GM23338 (cell line): ENCODE measurements at places on chromosomes 7 and 10. TPM values are rescaled to one million over a fixed set of nuclear protein-coding genes. Genes with fewer than 3 reads are reported as not detected.
A peak's percentile ranks its signal among the peaks of the same experiment; 100 is the strongest.

Gene PDZD7
- 1.7 and 2.3 TPM in 2 replicates for total RNA-seq

DNA sequence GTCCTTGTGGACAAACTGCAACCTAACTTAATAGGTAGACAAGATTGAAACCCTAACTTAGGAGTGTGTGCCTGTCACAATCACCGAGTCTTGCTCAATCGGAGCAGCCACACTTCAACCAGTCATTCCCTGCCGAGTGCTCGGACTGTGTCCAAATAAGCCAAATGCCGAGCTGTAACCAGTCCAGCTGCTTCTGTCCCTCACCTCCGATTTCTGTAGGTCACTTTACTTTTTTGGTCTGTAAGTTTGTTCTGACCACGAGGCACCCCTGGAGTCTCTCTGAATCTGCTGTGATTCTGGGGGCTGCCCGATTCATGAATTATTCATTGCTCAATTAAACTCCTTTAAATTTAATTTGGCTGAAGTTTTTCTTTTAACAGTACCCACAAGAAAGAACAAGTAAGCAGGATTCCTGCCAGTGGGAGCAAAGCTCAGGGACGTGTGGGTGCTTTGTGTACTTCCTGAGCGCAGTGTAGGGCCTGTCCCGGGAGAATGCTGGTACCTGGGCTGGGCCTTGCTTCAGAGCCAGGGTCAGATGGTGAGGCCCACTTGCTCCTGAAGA is 140.1 kb downstream of the ACTR3B start:
- no peak for DNase-seq

DNA sequence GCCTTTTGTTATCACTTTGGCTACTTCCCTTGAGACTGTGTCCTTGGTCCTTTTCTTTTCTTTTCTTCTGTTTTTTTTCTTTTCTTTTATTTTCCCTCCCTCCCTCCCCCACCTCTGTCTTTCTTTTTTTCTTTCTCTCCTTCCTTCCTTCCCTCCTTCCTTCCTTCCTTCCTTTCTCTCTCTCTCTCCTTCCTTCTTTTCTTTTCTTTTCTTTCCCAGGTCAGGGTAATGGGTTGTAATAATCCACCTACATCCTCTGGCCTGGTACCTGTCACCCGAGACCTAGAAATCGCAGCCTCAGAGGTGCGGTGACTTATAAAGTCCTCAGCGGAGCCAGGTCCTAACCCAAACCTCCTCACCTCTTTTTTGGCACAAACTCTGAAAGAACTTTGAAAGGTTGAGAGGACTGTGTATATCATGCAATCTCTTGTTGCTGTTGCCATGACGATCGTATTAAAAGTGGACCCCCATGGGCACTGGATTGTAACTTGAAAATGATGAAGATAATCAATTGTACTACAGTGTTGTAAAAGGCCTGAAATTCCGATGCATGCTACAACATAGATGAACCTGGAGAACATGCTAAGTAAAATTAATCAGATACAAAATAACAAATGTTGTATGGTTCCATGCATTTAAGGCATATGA is 140.7 kb upstream of the AGK start:
- peak; percentile 27 for DNase-seq

DNA sequence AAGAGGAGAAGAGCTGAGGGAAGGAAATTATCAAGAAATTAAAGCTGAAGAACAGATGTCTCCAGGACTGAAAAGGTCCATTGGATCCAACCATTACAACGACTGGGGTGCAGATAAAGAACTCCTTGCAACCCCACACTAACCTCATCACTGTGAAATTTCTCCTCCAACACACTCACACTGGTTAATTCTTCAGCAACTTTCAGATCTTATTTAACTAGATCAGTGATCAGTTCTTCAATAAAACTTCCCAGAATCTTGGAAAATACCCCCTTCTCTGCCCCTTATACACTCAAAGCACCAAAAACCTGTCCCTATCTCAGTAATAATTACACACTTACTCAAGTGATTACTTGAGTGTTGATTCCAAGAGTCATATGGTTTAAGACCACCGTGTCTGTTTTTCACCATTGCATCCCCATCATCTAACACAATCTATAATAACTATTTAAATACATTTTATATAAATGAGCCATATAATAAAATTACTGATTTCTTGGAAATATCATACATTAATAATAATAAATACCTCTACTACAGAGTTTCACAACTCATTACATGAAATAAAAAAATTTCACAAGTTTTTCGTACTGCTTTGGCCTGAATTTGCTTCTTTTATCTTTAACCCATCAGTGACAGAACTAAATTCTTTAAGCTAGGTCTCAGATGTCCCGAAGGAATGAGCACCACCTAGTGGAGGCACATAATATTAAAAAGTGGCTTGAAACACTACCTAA is 123.7 kb downstream of the MPP7 start:
- peak; percentile 80 for DNase-seq

Gene LCOR
- 14.9 and 18.6 TPM in 2 replicates for total RNA-seq

GRCh38 chr7:64559206-64559605 is 3.7 kb downstream of the ZNF680 start:
- no peak for DNase-seq

- no peak for DNase-seq
Observed at GRCh38 chr7:148914208-148914777, 30.2 kb upstream of the EZH2 start.

GRCh38 chr7:156772725-156773124 is 120.3 kb downstream of the LMBR1 start:
- no peak for DNase-seq

DNA sequence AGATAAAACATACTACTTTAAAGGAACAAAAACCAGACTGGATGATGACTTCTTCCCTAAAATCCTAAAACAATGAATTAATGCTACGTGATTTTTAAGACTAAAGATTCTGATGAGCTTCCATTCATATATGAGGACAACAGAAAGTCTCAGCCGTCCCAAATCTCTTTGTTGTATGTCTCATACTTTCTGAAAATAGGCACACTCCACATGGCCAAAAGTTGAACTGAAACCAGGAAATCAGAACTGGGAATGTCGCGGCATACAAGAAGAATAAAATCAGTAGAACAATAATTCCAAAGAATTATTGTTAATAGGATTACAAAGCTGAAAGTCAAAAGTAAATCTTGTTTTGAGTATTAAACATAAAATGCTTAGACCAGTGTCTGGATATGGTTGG is 195.4 kb upstream of the GHITM start:
- DNase-seq = no peak

Gene ZNF107
- 51.0 and 55.3 TPM in 2 replicates for total RNA-seq

DNA sequence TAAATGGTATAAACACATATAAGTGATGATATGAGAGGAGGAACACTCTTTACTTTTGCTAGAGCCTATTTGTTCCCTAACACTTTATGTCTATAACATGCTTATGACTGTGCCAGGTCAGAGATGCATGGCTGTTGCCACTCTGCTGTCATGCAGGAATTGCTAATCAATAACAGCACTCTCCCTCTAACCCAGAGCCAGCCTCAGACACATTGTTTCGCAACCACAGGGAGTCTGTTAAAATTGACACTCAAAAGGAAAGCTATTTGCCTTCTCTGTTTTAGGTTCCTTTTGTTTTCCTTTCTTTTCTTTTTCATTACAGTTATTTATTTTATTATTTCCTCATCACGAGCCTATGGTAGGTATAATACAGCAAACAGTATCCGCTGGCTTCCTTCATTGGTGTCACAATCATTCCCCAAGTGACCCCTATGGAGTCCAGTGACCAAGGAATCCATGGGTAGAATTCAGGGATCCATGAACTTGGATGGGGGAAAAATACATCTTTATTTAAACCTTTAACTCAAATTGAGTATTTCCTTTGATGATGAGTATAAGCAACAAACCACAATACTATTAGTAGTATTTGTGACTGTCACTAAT is 6.8 kb downstream of the PON2 start:
- peak; percentile 41 for DNase-seq

DNA sequence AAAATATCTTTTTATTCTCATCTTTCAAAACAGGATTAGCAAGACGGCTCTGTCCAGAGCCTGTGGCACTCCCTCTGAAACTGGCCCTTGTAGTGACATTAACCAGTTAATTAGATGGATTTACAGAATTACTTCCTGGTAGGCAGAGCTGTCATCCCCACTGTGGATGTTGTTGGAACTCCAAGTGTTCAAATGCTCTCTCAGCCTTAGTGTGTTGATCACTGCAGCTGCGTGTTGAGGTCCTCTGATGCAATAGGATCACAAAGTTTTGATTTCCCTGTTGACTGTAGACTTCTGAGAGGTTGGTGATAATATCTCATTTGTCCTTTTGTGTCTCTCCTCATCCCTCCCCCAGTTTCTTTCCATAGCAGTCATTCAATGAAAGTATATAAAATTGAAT is 117.3 kb upstream of the CDK6 start:
- DNase-seq = peak; percentile 11

DNA sequence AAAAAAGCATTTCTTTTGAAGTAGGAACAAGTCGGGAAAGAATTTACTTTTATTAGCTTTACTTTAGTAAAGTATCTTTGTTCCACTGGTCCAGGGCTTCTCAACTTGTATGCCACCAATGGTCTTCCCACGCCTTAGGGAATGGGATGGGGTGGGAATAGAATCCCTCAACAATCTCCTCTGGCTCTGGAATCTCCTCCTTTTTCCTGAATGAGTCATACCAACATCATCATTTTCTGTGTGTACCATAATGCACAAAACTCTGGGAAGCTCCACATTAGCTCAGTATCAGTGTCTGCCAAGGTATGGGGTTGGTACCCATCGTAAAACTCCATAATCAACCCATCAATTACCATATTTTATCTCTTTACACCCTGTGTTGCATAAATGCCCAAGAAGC is 159.4 kb upstream of the BMPER start:
- no peak for DNase-seq

DNA sequence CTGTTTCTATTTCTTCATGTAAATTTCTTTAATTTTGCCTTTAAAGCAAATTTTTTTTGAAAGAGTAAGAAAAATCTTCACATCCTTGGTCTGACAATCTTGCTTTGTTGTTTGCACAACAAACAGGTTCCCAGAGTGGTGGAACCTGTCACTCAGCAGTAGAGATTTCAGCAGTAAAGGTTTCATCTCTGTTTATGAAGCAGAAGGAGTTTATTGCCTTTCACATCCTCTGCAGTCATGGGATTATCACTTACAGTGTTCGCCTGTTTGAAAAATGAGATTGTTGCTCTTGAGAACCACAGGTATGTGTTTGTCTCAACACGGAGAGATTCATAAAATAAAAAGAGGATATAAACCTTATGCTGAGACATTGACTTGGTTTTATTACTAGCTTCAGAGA is 342.6 kb downstream of the IPMK start:
- no peak for DNase-seq

DNA sequence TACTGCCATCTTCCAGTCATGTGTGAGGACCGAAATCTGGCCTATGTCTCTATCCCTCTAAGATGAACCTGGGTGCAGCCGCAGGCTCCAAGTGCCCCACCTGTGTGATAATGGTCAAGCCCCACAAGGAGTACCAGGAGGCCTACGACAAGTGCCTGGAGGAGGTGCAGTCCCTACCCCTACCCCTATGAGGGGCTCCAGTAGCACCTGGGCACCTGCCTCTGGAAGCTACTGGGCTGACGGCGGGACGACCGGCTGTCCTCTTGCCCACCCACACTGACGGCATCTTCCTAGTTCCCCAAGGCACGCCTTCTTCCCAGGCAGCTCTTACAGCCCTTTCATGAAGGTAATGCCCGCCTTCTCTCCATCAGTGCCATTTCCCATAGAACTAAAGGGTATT is 47.4 kb downstream of the HOXA1 start:
- DNase-seq = peak; percentile 58

DNA sequence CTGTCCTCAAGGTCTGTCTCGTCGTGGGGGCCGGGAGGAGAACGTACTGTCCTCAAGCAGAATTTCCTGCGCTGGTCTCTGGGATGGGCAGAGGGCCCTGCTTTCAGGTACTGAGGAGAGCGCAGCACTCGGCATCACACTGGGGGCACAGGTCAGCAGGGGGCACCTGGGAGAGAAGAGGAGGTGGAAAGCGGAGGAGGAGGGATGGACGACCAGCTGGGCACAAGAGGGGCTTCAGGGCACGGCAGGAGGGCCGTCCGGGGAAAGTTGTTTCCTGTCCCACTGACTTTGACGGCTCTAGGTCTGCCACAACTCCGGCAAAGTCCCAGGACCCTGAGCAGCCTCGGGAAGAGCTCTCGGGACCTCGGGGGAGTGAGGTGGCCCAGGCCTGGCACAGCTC is 536.9 kb downstream of the DNAJB6 start:
- DNase-seq = no peak

Gene ZC3HAV1L
- 10.1 and 11.3 TPM in 2 replicates for total RNA-seq
